Kidney epithelial cell (primary cell): ENCODE measurements at places on chromosomes 1 and 21. TPM values are rescaled to one million over a fixed set of nuclear protein-coding genes. Genes with fewer than 3 reads are reported as not detected.

The PKP1 gene
- total RNA-seq: 8.7 and 11.6 TPM in 2 replicates

The NIPAL3 gene
- 42.0 and 45.0 TPM in 2 replicates for total RNA-seq

The CASZ1 gene
- total RNA-seq: 19.1 and 28.2 TPM in 2 replicates

The DEPDC1 gene
- 8.9 and 10.7 TPM in 2 replicates for total RNA-seq

The MYBPHL gene
- not detected in 2 replicates for total RNA-seq

The OR14K1 gene
- total RNA-seq: not detected in 2 replicates

The SLC9C2 gene
- total RNA-seq: not detected in 2 replicates

The DNALI1 gene
- total RNA-seq: 8.7 and 12.9 TPM in 2 replicates

The ATP6V1G3 gene
- total RNA-seq: not detected in 2 replicates

The DIO1 gene
- not detected in 2 replicates for total RNA-seq

The C1orf115 gene
- 8.4 and 8.9 TPM in 2 replicates for total RNA-seq

The MTARC1 gene
- 3.5 and 7.7 TPM in 2 replicates for total RNA-seq

DNA sequence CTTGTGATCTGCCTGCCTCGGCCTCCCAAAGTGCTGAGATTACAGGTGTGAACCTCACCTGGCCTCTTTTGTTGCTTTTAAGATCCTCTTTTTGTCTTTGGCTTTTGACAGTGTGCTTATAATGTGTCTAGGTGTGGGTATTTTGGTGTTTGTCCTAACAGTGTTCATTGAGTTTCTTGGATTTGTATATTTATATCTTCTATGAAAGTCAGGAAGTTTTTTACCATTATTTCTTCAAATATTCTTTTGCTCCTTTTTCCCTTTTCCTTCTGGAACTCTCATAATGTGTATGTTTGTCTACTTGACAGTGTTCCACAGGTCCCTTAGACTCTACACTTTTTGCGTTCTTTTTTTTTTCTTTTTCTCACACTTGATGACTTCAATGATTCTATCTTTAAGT, 59.1 kb downstream of the URB2 start:
- DNase-seq: no peak

GRCh38 chr1:32877211-32878110, 6.7 kb upstream of the FNDC5 start:
- DNase-seq: no peak

DNA sequence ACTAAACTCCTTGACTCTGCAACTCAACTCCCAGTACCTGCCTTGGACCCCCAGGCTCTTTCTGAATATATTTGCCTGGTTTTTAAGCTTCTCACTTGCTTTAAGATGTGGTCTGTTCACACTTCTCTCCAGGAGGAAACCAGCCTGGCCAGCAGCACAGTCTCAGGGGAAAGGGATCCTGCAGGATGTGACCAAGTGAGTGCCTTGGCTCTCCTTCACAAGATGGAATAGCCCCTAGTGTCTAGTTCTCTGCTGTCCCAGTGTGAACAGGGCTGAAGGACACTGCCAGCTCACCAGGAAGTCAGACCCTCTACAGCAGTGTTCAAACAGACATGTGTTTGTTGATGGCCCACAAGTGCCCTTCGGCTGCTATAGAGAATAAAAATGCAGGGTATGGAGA, 32.9 kb downstream of the CD244 start:
- no peak for DNase-seq

- no peak for DNase-seq
Observed at GRCh38 chr1:30764939-30765555, 7.5 kb upstream of the LAPTM5 start.

DNA sequence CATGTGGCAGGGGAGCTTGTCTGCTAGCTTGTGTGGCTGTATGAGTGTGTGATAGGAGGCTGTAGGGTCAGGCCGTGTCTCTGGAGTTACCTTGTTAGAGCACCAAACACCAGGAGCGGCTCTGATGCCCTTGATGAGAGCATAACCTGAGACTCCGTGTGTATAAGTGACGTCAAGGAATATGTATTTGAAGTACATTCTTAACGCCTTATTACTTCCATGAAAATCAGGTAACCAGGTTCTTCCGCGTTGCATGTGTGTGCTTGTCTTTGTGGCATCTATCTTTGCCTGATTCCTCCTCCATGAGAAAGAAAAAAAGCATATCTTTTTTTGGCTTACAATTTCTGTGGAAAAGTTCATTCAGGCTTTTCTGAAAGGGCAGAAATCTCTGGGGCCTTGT, 4.6 kb downstream of the OLFML3 start:
- DNase-seq: no peak

GRCh38 chr1:212107481-212107880, 71.9 kb downstream of the DTL start:
- no peak for DNase-seq

GRCh38 chr1:184826001-184826400, 71.3 kb upstream of the EDEM3 start:
- DNase-seq: no peak

DNA sequence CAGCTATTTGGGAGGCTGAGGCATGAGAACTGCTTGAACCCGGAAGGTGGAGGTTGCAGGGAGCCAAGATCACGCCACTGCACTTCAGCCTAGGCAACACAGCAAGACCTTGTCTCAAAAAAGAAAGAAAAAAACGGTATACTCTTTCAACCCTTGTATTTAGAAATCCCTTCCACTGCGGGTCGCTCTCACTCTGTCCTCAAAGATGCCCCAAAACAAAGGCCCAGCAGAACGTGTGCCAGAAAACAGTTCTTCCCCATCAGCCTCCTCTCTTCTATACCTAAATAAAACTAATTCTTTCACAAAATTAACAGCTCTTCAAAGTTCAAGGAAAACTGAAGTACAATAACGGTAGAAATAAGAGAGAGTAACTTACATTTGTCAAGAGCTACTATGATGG, 13.2 kb downstream of the SETD4 start:
- DNase-seq: no peak

GRCh38 chr1:89880679-89881078, 59.8 kb downstream of the LRRC8D start:
- DNase-seq: no peak

- no peak for DNase-seq
Observed at GRCh38 chr21:17402937-17403336, 109.9 kb upstream of the CXADR start.

- DNase-seq: no peak
Observed at GRCh38 chr1:3355894-3356826, 98.3 kb upstream of the ARHGEF16 start.
